ENCODE measurements at places on chromosomes 12 and 14. TPM values are rescaled to one million over a fixed set of nuclear protein-coding genes. Genes with fewer than 3 reads are reported as not detected.

DNA sequence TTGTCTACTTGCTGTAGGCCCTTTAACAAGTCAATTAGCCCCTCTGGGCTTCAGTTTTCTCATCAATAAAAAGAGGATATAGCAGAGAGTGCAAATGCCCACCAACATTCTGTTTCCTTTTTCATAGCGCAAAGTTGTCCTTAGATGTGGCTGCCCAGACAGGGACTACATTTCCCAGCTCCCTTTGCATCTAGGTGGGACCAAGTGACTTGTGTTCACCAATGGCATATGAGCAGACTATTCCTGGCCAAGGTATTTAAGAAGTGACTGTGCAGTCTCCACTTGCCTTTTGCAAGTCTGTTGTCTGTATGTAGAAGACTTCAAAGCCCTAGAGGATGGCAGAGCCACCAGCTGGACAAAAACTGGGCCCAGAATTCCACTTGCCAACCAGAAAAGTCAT, 59.7 kb downstream of the DAO start:
- H3K27me3 ChIP-seq = no peaks in the 10 kb centered on the region
- no peak overlapping the region for H3K4me3 ChIP-seq
- H3K36me3 ChIP-seq = no peaks in the 10 kb centered on the region
- DNase-seq = no peak

GRCh38 chr12:94553130-94553519, 93.5 kb upstream of the CEP83 start:
- no peak overlapping the region for H3K4me3 ChIP-seq
- no peaks in the 10 kb centered on the region for H3K27me3 ChIP-seq
- H3K27ac ChIP-seq = no peak overlapping the region
- no peaks in the 10 kb centered on the region for H3K4me1 ChIP-seq
- no peaks in the 10 kb centered on the region for H3K36me3 ChIP-seq
- no peak for DNase-seq

DNA sequence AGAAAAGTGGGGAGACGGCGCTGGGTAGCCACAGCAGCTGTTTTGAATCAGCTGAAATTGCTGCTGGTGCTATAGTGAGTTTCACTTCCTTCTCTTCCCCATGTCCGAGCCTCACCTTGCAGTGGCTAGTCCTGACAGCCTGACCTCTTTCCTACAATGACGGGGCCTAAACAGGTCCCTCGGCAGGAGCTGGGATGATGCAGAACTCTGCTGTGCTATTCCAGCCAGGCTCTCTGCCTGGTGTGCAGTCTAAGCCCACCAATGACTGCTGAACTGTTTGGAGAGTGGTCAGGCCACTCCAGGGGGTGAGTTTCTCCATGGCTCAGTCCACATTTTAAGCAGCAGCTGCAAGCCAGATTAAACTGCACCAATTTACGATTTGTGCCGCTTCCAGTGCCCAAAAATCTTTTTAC, 207.3 kb downstream of the TTC7B start:
- H3K4me1 ChIP-seq = no peaks in the 10 kb centered on the region
- H3K27ac ChIP-seq = peak overlapping the region; percentile 21
- H3K27me3 ChIP-seq = no peaks in the 10 kb centered on the region
- no peak for DNase-seq
- no peak overlapping the region for H3K4me3 ChIP-seq

DNA sequence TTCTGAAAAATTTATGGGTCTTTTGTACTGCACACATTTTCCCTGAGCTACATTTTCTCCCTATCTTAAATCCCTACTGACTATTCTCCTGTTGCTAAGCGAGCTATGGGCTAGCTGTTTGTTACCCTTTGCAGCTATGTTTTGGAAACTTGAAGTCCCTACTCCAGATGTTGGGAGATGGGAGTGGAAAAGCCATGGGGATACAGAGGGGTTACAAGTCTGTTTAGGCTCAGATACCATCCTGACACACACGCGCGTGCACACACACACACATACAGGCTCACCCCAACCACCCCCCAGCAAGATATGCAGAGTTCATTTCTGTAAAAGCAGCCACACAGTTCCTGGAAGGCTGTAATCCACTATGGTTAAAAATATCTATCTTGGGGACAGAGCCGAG, 15.8 kb downstream of the ATP5MC2 start:
- peak; percentile 60 for DNase-seq
- H3K4me1 ChIP-seq = peaks cover 2% of the 10 kb centered on the region
- peak overlapping the region; percentile 92 for H3K27ac ChIP-seq
- H3K27me3 ChIP-seq = no peaks in the 10 kb centered on the region
- H3K36me3 ChIP-seq = peaks cover 2% of the 10 kb centered on the region
- no peak overlapping the region for H3K4me3 ChIP-seq

GRCh38 chr12:71237128-71237527, 79.3 kb upstream of the TSPAN8 start:
- H3K27ac ChIP-seq = no peak overlapping the region
- H3K4me1 ChIP-seq = peaks cover 6% of the 10 kb centered on the region
- H3K27me3 ChIP-seq = no peaks in the 10 kb centered on the region
- no peaks in the 10 kb centered on the region for H3K36me3 ChIP-seq

DNA sequence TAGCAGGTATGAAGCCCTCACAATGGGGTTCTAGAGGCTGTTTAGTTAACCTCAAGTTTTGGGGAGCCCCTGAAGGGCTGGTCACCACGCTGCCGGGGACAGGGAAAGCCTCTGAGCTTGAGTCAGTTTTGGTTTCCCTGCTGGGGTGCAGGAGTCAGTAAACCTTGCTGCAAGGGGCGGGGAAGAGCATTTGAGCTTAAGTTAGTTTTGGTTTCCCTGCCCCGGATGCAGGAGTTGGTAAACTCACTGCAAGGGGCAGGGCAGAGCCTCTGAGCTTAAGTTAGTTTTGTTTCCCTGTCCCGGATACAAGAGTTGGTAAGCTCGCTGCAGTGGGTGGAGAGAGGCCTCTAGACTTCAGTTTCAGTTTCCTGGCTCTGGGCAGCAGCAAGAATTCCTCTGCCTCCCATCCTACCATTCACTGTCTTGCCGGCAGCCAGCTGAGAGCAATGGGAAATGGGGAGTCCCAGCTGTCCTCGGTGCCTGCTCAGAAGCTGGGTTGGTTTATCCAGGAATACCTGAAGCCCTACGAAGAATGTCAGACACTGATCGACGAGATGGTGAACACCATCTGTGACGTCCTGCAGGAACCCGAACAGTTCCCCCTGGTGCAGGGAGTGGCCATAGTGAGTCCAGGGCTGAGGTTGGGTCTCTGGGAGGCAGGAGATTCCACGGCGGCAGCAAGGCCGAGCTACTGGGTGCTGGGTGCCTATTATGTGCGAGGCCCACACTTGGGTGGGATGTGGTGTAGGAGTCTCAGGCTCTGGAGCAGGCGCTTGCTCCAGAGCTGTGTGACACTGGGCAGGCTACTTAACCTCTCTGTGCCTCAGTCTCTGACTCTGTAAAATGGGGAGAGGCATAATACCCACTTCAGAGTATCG, at the start of gene OAS2:
OAS2 (plus strand) TSS at position 357 of the 878 bp plus-strand sequence; CDS start at position 447, 90 bp downstream.
- no peaks in the 10 kb centered on the region for H3K4me1 ChIP-seq
- no peaks in the 10 kb centered on the region for H3K36me3 ChIP-seq
- peak; percentile 77 for DNase-seq
- H3K27ac ChIP-seq = no peak within 1 kb of the TSS

DNA sequence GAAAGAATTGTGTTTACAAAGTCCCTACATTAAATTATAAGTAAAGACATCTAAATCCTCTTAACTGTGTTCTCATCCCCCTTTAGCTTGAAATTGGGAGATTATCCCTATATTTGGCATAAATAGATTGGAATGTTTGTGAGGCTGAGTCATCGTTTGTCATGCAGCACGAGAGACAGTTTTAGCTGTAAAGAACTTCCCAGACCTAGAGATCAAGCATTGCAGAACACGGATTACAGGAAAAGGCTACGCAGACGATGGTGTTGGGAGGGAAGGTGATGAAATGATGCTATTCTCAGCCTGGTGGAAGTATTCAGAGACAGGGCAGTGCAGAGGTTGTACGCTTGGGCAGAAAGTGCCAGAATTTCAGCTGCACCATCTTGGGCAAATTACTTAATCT, 93.8 kb downstream of the PTPRB start:
- peaks cover 2% of the 10 kb centered on the region for H3K36me3 ChIP-seq
- H3K27ac ChIP-seq = no peak overlapping the region
- DNase-seq = no peak
- H3K4me1 ChIP-seq = no peaks in the 10 kb centered on the region
- no peaks in the 10 kb centered on the region for H3K27me3 ChIP-seq

- peaks cover 5% of the 10 kb centered on the region for H3K36me3 ChIP-seq
- DNase-seq = no peak
- no peaks in the 10 kb centered on the region for H3K27me3 ChIP-seq
- H3K4me3 ChIP-seq = no peak overlapping the region
- H3K27ac ChIP-seq = no peak overlapping the region
Measured at GRCh38 chr12:2923057-2923456, 32.4 kb downstream of the TULP3 start.

DNA sequence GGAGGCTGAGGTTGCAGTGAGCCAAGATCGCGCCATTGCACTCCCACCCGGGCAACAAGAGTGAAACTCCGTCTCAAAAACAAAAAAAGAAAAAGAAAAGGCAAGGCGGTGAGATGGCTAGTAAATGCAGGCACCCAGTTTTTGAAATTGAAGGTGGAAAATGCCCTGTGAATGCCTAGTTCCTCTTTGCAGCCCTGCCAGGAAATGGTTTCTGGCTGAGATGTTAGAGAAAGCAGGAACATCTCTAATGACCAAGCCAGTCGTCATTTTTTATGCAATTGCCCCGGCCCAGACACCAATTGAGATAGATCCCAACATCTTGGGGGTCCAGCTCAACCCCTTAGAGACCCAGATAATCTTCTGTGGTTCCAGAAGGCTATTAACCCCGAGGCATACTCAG, 17.0 kb downstream of the SLC8A3 start:
- DNase-seq = no peak
- H3K4me3 ChIP-seq = no peak overlapping the region
- no peaks in the 10 kb centered on the region for H3K36me3 ChIP-seq
- peaks cover 1% of the 10 kb centered on the region for H3K27me3 ChIP-seq

GRCh38 chr12:89950421-89950820, 241.8 kb upstream of the ATP2B1 start:
- no peak overlapping the region for H3K4me3 ChIP-seq
- H3K27me3 ChIP-seq = no peaks in the 10 kb centered on the region
- H3K4me1 ChIP-seq = peaks cover 1% of the 10 kb centered on the region
- DNase-seq = no peak

DNA sequence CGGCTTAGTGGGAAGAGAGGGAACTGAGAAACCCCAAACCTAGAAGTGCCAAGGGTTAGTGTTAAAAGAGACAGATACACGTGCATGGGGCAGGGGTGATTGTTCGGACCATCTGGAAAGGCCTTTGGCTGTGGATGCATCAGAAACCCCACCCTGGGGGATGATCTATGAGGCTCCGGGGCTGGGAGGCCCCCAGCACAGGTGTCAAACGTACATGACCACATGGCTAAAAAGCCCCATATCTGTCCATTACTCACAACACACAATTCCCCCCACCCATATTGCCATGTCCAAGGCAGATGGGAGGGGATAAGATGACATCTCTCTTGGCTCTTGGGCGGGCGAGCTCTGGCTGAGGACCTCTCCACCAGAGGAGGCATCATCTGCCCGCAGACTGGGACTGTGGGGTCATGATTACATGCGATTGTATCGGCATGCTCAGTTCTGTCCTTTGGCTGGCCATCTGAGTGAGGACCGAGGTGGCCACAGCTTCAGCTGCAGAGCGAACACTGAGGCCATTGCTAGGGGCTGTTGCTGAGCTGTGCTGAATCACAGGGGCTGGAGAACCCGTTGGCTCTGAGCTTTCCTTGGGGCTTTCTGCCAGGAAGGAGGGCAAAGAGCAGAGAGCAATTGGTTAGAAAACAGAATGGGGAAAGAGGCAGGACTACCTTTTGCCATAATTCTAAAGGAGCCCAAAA, 9.6 kb upstream of the NPFF start:
- no peak overlapping the region for H3K4me3 ChIP-seq
- H3K27ac ChIP-seq = no peak overlapping the region
- H3K27me3 ChIP-seq = no peaks in the 10 kb centered on the region
- no peaks in the 10 kb centered on the region for H3K4me1 ChIP-seq
- no peak for DNase-seq

GRCh38 chr12:73067616-73068015, 795.4 kb downstream of the TRHDE start:
- DNase-seq = no peak
- no peak overlapping the region for H3K27ac ChIP-seq
- no peaks in the 10 kb centered on the region for H3K4me1 ChIP-seq
- no peaks in the 10 kb centered on the region for H3K27me3 ChIP-seq
- no peaks in the 10 kb centered on the region for H3K36me3 ChIP-seq
- no peak overlapping the region for H3K4me3 ChIP-seq

DNA sequence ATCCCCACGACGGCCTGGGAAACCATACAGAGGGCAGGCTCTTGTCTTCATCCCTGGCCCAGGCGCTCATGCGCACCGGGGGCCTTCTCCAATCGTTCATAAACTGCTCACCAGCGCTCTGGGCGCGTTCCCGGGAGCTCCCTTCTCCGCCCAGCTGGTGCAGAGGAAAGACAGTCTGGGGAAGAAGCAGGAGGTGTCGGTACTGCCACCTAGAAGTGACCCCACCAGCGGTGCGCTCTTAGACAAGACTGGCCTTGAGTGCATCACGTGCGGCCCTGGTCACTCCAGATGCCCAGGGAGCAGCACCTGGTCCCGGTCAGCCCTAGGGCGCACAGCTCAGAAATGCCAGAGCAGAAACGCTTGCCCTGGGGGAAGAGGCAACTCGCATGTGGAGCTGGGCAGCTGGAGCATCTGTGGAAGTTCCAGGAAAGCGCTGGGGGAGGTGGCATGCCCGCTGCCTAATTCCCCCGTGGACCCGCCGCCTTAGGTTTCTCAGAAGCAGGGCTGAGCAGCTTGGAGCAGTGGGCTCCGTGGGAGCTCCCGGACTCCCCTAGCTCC, 2.5 kb downstream of the GSC start:
- H3K27me3 ChIP-seq = peaks cover 3% of the 10 kb centered on the region
- no peaks in the 10 kb centered on the region for H3K4me1 ChIP-seq
- no peaks in the 10 kb centered on the region for H3K36me3 ChIP-seq
- H3K27ac ChIP-seq = no peak overlapping the region

- no peaks in the 10 kb centered on the region for H3K27me3 ChIP-seq
- H3K27ac ChIP-seq = no peak overlapping the region
- H3K4me1 ChIP-seq = peaks cover 3% of the 10 kb centered on the region
- H3K4me3 ChIP-seq = no peak overlapping the region
- no peak for DNase-seq
Measured at GRCh38 chr12:115294453-115295133, 610.6 kb upstream of the TBX3 start.

DNA sequence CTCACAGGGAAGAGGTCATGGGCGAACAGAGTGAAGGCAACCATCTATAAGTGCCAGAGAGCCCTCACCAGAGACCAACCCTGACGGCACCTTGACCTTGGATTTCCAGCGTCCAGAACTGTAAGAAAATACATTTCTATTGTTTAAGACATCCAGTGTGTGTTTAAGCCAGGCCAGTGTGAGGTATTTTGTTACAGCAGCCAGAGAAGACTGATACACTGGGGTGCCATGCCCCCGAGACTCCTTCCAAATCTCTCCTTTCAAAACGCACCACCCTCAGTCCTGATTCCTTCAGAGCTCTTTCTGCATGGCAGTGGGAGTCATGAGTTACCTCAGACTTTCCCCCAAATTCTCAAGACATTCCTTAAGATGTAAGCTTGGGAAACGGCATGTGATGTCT, 2.5 kb upstream of the SERPINA5 start:
- H3K27me3 ChIP-seq = no peaks in the 10 kb centered on the region
- H3K36me3 ChIP-seq = no peaks in the 10 kb centered on the region
- H3K4me3 ChIP-seq = no peak overlapping the region
- H3K4me1 ChIP-seq = no peaks in the 10 kb centered on the region

ZFC3H1 gene
- total RNA-seq = 95.3 TPM

ZNF385A gene
- total RNA-seq = 27.6 TPM

KCNMB4 gene
- 2.0 TPM for total RNA-seq

HNRNPA1 gene
- 782 TPM for total RNA-seq

GZMB gene
- total RNA-seq = 1.6 TPM

BEST3 gene
- not detected for total RNA-seq

STON2 gene
- 10.4 TPM for total RNA-seq
